ENCODE measurements at places on chromosomes 1 and 21.
A peak's percentile ranks its signal among the peaks of the same experiment; 100 is the strongest.

DNA sequence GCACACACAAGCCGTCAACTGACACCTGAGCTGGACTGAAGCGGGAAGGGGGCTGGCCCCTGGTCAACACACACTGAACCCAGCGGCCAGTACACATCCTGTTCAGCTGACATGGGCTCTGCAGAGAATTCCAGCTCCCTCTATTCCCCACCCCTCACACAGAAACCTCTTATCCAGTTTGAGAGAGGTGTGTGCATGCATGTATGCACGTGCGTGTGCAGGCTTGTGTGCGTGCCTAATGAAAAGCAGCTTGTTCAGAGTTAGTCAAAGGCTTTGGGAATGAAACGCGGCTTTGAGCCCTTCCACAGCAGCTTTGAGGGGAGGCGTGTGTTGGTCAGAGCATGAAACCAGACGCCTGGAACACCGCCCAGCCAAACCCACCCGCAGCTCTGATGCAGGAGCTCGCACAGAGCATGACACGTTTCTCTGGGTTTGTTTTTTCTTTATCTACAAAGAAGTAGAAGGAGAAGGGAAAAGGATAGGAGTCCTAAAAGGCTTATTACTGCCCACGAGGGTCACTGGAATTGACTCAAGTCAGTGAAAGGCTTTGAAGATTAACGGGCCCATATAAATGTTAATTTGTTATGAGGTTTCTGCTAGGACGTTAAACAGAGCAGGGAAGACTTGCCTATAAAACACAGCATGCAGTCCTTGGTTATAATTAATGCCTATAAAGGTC is 184.2 kb downstream of the ETS2 start:
- DNase-seq = peak; percentile 62

GRCh38 chr21:42563261-42563660 is 49.6 kb downstream of the SLC37A1 start:
- DNase-seq = no peak

DNA sequence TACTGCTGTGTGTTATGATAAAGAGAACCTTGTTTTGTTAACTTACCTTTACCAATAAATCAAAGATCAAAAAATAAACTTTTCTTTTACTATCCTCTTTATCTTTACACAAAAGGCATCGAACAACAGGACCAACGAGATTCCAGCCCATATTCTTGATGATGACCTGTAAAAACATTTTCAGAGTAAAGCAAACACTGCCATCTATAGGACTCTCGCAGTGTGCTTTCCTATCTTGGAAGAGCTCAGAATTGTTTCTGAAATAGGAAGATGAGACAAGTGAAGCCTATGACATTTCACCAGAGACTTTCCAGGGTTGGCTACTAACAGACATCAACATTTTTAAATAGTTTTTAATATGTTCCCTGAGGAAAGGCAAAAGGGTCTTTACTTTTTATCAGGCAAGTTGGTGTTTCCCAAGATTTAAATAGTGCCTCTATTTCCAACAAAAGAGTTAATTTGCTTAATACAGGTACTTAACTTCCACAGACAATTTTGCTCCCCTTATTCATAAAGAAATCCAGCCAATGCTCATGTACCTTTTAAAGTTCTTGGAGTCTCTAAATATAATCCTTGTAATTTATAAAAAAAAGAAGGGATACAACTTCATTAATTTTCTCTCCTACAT is 7.3 kb downstream of the GLMN start:
- no peak for DNase-seq

DNA sequence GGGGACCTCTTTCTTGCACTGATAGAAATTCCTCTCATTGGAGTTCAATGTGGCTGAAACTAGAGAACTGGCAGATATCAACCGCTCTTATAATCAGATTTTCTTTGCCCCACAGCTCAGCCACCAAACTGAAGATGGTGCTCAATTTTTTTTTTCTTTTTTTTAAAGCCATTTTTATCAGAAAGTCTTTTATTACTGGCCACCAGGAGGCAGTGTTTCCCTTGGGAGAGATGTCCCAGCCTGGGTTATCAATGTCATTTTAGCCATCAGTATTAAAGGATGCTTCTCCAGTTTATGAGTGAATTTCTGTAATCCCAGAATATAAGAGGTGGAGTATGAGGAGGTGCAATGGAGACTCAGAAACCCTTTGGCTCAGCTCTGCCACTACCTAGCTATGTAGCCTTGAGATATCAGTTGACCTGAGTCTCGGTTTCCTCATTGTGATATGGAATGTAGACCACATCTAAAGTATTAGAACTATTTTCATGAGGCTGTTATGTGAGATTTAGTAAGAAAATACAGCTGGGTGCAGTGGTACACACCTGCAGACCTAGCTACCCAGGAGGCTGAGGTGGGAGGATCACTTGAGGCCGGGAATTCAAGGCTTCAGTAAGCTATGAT is 27.6 kb downstream of the CD244 start:
- peak; percentile 37 for DNase-seq

GRCh38 chr1:5765997-5766913 is 226.0 kb downstream of the NPHP4 start:
- DNase-seq = no peak

DNA sequence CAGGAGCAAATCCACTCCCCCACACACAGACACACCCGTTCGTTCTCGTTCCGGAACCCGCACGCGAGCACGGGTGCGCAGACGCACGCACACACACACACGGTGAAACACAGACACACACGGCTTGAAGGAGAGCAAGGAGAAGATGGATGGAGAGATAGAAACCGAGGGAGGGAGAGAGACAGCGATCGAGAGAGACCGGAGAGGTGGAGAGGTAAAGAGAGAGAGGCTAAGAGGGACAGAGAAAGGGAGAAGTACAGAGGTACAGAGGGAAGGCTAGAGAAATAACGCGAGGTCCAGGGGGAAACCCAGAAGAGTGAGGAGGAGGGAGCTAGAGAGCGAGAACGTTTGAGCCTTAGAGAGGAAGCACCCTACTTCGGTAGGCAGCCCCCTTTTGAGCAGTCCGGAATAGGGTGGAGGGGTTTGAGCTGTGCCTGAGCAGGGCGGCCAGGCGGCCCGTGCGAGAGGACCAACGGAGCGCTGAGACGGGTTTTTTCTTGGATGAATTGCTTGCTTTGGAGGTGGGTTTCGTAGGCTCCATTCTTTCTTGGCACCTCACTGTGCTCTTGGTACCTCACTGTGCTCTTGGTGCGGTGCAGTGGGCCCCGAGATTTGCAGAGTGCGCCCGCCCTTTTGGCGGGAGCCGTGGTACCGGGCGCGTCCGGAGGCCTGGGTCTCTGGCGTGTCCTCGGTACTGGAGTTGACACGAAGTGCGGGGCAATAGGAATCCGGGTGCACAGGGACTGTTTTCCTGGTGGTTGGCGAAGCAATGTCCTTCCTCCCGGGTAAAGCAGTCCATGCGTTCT is 88.4 kb upstream of the RHOU start:
- no peak for DNase-seq

DNA sequence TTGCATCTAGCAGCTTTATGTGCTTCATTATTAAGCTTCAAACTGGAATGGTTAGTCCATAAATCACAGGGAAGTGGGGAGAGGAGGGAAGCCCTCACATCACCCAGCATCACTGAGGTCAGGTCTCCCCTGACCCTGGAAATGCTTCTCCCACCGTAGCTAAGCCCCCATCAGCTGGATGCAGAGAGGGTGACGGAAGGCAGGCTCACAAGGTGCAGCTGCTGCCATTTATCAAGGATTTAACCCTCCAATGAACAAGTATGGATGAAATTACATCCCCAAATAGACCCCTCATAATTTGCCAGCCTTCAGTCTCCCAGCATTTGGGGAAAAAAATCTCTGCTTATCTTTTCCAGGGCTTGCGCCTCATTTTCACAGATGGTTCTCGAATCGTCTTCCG is 60.8 kb downstream of the PGM1 start:
- DNase-seq = no peak

DNA sequence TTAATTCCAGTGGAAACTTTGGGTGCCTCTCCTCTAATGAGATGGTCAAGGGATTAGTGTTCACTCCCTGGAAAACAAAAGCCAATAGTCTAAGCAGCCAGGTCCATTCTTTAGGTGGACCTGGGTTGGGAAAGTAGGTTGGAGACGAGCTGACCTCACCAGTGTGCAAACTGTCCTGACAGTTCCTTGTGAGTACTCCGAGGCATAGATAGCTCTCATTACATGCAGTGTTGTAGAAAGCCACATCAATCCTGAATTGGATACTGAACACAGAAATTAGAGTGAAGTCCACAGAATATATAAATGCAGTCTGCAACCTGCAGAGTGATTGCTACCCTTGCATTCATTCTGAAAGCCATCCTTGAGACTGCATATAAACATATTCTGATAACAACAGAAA is 675.1 kb upstream of the CXADR start:
- no peak for DNase-seq

GRCh38 chr1:208595745-208596144 is 351.6 kb upstream of the PLXNA2 start:
- DNase-seq = no peak

DNA sequence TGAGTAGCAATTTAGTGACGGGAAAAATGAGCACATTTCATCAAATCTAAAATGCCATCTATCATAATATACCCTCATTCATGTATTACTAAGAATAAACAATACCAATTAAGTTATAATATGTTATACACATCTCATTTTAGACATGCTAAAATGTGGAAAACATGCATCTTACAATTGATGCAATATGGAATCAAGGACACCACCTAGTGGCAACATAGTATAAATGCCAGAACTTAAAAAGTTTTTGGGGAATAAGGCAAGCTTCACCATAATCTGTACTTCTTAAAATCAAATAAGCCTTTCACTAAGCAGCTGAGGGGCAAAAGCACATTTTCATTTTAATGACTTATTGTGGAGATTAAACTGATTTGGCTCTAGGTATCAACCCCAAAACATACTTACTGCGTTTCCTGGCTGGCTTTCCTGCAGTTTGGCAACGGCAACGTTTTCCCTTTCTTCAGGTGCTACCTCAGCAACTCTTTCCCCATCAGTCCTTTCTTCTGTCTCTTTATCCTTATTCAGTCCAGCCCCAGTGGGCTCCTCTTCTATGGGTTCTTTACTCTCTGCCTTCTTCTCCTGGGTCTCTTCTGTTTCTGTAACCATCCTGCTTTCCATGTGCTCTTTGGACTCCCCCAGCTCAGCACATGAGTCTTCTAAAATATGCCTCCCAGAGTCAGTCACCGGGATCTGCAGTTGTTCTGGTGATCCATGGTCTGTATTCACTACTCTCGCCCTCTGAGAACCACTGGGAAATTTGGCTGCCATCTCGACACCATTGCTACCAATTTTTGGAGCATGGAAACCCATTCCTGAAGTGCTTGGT is 11.4 kb downstream of the SDE2 start:
- DNase-seq = peak; percentile 14

- no peak for DNase-seq
These were observed 6.4 kb downstream of the C1orf116 start for GRCh38 chr1:207026104-207026534.

- DNase-seq = no peak
These were observed 838 bp downstream of the CCDC28B start for GRCh38 chr1:32201011-32201855.

DNA sequence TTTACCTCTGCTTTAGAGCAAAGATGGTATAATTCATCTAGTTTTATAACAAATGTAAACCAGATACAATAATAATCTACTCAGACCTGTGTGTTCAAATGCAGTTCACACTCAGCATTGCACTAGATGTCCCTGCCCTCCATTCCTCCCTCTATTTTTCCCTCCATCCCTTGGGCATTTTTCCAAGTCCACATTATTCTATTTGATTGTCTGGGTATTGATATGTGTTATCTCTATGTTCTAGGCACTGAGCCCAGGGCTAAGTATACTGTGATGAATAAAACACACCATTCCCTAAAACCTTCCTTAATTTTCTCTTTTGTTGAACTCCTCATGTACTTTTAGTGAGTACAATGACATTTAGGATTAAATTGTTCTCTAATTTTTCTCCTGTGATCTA is 66.2 kb upstream of the HMCN1 start:
- no peak for DNase-seq

DNA sequence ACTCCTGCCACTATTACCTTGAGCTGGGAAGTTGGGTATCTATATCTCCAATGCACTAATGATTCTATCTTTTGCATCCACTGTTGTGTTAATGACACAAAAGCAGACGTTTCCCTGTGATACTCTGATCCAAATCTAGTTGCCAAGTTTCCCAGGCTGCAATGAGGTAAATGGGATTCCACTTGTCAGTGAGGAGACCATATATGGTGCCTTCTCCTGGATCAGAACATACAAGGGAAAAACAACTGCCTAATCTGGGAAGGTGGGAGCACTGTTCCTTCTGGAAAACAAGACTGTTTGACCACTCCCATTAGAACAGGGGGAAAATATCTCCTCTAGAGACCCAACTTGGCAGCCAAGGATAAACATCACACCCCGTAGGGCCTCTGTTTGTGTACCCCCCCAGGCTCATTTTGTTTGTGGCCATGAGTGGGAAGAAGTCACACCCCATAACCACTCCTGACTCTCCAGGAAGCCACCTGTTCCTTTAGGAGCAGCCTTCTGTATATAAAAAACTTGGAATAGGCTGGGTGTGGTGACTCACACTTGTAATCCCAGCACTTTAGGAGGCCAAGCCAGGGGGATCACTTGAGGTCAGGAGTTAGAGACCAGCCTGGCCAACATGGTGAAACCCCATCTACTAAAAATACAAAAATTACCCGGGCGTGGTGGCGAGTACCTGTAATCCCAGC is 28.5 kb upstream of the SLC6A9 start:
- no peak for DNase-seq

- DNase-seq = no peak
These were observed 20.2 kb upstream of the RABGGTB start for GRCh38 chr1:75765697-75766355.

- DNase-seq = no peak
These were observed 40.0 kb upstream of the ATP2B4 start for GRCh38 chr1:203586496-203587081.

DNA sequence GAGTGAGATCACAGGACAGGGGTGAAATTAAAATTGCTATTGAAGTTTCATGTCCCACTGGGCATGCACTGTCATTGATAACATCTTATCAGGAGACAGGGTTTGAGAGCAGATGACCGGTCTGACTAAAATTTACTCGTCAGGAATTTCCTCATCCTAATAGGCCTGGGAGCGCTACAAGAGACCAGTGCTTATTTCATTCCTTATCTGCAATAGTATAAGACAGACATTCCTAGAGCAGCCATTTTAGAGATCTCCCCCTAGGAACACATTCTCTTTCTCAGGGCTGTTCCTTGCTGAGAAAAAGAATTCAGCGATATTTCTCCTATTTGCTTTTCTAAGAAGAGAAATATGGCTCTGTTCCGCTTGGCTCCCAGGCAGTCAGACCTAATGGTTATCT is 181.4 kb upstream of the ETV3 start:
- DNase-seq = no peak
